Progenitor cell of endocrine pancreas (in vitro differentiated cells): ENCODE measurements at places on chromosomes 11 and 22. TPM values are rescaled to one million over a fixed set of nuclear protein-coding genes. Genes with fewer than 3 reads are reported as not detected.

- peaks cover 25% of the 10 kb centered on the region for H3K4me1 ChIP-seq
- no peaks in the 10 kb centered on the region for H3K36me3 ChIP-seq
- H3K27ac ChIP-seq, result peak overlapping the region; percentile 92
- H3K27me3 ChIP-seq, result no peaks in the 10 kb centered on the region
- peak overlapping the region; percentile 90 for H3K4me3 ChIP-seq
- no peak for DNase-seq
These were observed 237.8 kb downstream of the TTC28 start for GRCh38 chr22:28441720-28442263.

- H3K4me3 ChIP-seq, result no peak overlapping the region
- no peaks in the 10 kb centered on the region for H3K27me3 ChIP-seq
- H3K36me3 ChIP-seq, result peaks cover 10% of the 10 kb centered on the region
- H3K4me1 ChIP-seq, result peaks cover 4% of the 10 kb centered on the region
These were observed 289.8 kb downstream of the CTTN start for GRCh38 chr11:70688142-70688541.

GRCh38 chr22:27194096-27194748 lies 536.8 kb downstream of the MIAT start:
- peaks cover 55% of the 10 kb centered on the region for H3K27me3 ChIP-seq
- no peaks in the 10 kb centered on the region for H3K36me3 ChIP-seq
- H3K4me3 ChIP-seq, result no peak overlapping the region

The CCDC116 gene
- total RNA-seq, result 1.3 and 1.4 TPM in 2 replicates

- H3K27me3 ChIP-seq, result no peaks in the 10 kb centered on the region
- no peaks in the 10 kb centered on the region for H3K4me1 ChIP-seq
- no peak for DNase-seq
- no peak overlapping the region for H3K4me3 ChIP-seq
- H3K27ac ChIP-seq, result no peak overlapping the region
- H3K36me3 ChIP-seq, result no peaks in the 10 kb centered on the region
These were observed 437.0 kb downstream of the TBC1D22A start for GRCh38 chr22:47199261-47199978.

- DNase-seq, result no peak
- H3K4me1 ChIP-seq, result peaks cover 14% of the 10 kb centered on the region
- H3K27me3 ChIP-seq, result no peaks in the 10 kb centered on the region
- no peak overlapping the region for H3K27ac ChIP-seq
- H3K36me3 ChIP-seq, result no peaks in the 10 kb centered on the region
These were observed 102.3 kb upstream of the PITPNB start for GRCh38 chr22:28021116-28021997.

The HTR3A gene
- total RNA-seq, result not detected in 2 replicates

The LZTR1 gene
- 91.6 and 93.8 TPM in 2 replicates for total RNA-seq

- peaks cover 21% of the 10 kb centered on the region for H3K4me1 ChIP-seq
- peak; percentile 38 for DNase-seq
- H3K4me3 ChIP-seq, result peak within 1 kb of the TSS; percentile 71
- H3K27me3 ChIP-seq, result peaks cover 55% of the 10 kb centered on the region
- peak within 1 kb of the TSS; percentile 45 for H3K27ac ChIP-seq
These were observed at the start of gene WNT11 for GRCh38 chr11:76206327-76207081. WNT11 (minus strand) TSS chr11:76206502; CDS start chr11:76206407, 95 bp downstream.

GRCh38 chr11:10307022-10307399 lies 2.1 kb downstream of the ADM start:
- H3K27me3 ChIP-seq, result peaks cover 74% of the 10 kb centered on the region
- no peaks in the 10 kb centered on the region for H3K36me3 ChIP-seq
- peak overlapping the region; percentile 93 for H3K4me3 ChIP-seq
- DNase-seq, result no peak

The BTG4 gene
- not detected in 2 replicates for total RNA-seq

The CEND1 gene
- total RNA-seq, result not detected in 2 replicates

The CDPF1 gene
- total RNA-seq, result 10.0 and 12.0 TPM in 2 replicates

- peaks cover 4% of the 10 kb centered on the region for H3K4me1 ChIP-seq
- no peak overlapping the region for H3K27ac ChIP-seq
- H3K4me3 ChIP-seq, result no peak overlapping the region
- H3K27me3 ChIP-seq, result peaks cover 8% of the 10 kb centered on the region
These were observed 231.4 kb downstream of the BLID start for GRCh38 chr11:121884626-121885025.

DNA sequence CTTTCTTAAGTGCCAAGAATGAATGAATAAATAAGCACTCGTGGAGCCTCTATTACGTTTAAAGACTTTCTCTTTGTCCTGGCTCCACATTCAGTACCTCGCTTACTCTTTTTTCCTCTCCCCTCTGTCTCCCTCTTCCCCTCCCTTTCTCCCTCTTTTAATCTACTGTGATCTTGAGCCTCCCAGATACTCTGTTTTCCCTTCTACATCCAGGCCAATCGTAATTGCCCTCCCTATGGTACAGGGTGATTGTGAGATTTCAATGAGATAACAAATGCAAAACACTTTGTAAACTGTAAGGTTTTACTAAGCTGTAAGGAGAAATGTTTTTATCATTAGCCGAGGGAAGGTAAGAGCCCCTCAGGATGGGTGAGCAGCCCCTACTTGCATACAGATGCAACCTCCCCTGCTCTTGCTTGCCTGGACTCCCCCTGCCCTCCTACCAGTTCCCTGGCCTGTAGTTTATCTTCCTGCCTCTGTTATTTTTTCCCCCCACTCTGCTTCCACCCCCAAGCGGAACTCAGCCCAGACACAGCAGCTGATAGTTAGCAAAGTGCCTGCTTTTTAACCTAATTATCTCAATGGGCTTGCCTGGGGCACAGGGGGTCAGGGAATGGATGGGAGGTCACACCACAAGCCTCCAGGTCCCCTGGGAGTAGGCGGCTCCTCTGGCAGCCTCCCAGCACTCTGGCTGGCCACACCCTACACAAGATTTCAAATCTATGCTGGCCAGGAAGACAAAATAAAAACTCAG lies 76.9 kb upstream of the CADM1 start:
- no peak overlapping the region for H3K27ac ChIP-seq
- H3K4me1 ChIP-seq, result peaks cover 27% of the 10 kb centered on the region
- no peak for DNase-seq
- no peaks in the 10 kb centered on the region for H3K36me3 ChIP-seq

- no peak overlapping the region for H3K27ac ChIP-seq
- no peak for DNase-seq
- H3K36me3 ChIP-seq, result peaks cover 29% of the 10 kb centered on the region
- no peaks in the 10 kb centered on the region for H3K4me1 ChIP-seq
- no peak overlapping the region for H3K4me3 ChIP-seq
These were observed 13.6 kb downstream of the C2CD3 start for GRCh38 chr11:74157169-74157568.

DNA sequence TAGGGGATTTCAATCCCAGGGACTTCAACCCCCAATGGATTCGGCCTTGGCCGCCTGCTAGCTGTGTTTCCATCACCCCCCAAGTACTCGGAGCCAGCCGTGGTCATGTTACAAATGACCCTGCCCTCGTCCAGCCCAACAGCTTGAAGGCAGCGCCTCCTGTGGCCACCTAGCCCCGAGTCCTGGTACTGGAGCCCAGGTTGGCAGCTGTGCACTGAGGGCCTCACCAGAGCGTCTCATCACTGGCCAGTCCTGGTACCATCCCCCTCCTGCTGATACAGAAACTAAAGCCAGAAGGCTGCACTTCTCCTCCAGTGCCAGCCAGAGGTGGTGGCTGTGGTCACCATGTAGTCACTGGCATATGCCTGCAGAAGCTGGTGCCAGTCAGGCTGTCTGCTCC lies 44.9 kb upstream of the FADD start:
- no peaks in the 10 kb centered on the region for H3K4me1 ChIP-seq
- no peak overlapping the region for H3K27ac ChIP-seq
- H3K36me3 ChIP-seq, result no peaks in the 10 kb centered on the region

DNA sequence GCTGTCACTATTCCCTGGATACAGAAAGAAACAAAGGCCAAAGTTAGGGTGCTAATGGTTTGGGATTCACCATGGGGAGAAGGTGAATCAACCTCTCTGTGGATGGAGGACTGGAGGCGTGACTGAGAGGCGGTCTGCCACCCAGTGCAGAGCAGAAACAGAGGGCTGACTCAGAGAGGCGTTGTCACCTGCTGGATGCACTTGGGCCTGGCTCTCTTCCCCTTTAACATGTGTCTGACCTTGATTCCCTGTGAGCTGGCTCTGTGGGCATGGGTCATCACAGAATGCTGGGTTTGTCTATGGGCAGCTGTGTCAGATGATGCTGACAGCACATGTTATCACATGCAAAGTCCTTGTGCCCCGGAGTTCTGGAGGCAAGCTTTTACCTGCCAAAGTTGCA lies 75.9 kb downstream of the LDLRAD3 start:
- no peak overlapping the region for H3K4me3 ChIP-seq
- H3K4me1 ChIP-seq, result peaks cover 8% of the 10 kb centered on the region
- H3K27me3 ChIP-seq, result no peaks in the 10 kb centered on the region
- H3K27ac ChIP-seq, result no peak overlapping the region

The KLHL22 gene
- 47.3 and 51.6 TPM in 2 replicates for total RNA-seq

The OR8G5 gene
- total RNA-seq, result not detected in 2 replicates

GRCh38 chr11:108662700-108663099 lies 2.2 kb upstream of the DDX10 start:
- H3K27me3 ChIP-seq, result no peaks in the 10 kb centered on the region
- H3K4me3 ChIP-seq, result no peak overlapping the region
- DNase-seq, result no peak
- H3K4me1 ChIP-seq, result peaks cover 11% of the 10 kb centered on the region
- H3K36me3 ChIP-seq, result peaks cover 2% of the 10 kb centered on the region

- peaks cover 2% of the 10 kb centered on the region for H3K36me3 ChIP-seq
- H3K27me3 ChIP-seq, result peaks cover 23% of the 10 kb centered on the region
- H3K4me3 ChIP-seq, result peak overlapping the region; percentile 50
- H3K27ac ChIP-seq, result no peak overlapping the region
- H3K4me1 ChIP-seq, result peaks cover 6% of the 10 kb centered on the region
- no peak for DNase-seq
These were observed 4.2 kb downstream of the SIPA1 start for GRCh38 chr11:65642014-65642671.

DNA sequence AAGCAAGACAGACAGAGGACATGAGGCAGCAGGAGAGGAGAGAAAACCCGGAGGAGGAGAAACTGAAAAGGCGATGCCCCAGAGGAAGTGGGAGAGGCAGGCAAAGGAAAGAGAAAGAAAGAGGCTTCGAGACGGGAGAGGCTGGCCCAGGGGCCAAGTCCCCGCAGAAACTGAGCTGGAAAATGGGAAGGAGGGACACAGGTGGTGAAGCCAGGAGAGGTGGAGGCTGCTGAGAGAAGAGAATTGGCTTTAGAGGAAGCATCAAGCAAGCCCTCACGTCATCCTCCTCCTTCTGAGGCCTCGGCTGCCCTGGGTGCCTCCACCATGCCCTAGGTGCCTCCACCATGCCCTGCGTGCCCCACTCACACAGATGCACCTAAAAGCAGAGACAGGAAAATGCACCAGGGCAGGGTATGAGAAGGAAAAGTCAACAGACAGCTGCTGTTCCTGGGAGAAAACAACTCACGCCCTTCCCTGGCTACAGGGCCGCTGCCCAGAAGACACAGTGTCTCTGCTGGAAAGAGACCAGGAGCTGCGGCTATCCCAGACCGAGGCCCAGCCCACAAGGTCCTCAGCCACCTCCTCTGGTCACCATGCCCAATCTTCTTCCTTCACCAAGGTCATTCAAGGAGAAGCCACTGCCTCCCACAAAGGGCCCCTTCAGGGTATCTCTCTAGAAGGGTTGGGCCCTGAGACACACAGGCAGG lies 14.3 kb downstream of the FXYD6 start:
- no peak overlapping the region for H3K4me3 ChIP-seq
- H3K36me3 ChIP-seq, result peaks cover 1% of the 10 kb centered on the region
- H3K27me3 ChIP-seq, result no peaks in the 10 kb centered on the region
- DNase-seq, result no peak

DNA sequence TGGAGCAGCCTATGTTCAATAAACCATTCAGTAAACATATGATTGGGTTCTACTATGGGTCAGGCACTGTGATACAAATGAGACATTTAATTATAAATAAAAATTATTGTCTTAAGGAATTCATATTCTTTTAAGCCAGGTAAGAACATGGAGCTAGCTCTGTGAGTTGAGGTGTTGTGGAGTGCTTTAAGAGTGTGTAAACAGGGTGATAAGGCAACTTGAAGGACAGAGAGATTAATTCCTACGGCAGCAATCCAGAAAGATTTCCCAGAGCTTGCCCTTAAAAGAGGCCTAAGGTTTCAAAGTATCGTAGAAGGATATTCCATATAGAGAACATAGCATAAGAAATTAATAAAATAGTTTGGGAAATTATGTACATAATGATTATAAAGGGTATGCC lies 126.4 kb upstream of the FAT3 start:
- H3K27me3 ChIP-seq, result no peaks in the 10 kb centered on the region
- DNase-seq, result no peak
- H3K4me1 ChIP-seq, result no peaks in the 10 kb centered on the region
- no peak overlapping the region for H3K4me3 ChIP-seq

The SERHL2 gene
- total RNA-seq, result 0.69 and 1.0 TPM in 2 replicates

DNA sequence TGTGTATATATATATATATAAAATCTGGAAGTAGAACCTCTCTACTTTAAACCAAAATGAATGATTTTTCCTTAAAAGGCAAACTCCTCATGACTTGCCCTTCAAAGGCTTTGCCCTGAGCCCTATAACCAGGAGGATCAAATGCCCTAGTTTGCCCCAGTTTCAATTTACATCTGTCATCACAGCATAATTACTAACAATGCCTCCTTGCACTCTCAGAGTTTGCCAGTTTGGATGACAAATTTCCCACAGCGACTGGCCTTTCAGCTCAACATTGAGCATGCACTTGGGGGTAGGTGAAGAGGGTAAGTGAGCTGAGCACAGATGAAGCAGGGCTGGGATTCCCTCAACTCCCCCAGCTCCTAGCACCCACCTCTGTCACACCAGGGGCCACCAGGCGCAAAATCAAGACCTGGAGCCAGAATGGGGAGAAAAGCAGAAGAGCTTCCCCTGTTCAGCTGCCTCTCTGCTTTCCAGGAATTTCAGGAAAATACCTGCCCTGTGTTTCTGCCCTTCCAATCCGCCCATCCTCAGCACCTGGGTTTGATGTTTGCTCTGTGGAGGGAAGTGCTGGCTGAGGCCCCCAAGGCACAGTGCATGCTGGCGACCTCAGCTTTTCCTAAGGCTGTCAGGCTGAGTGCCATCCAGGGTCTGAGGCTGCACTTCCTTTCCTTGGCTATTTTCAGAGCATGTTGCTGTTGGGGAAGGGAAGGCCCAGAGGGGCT lies 67.5 kb downstream of the ADAMTS15 start:
- H3K27me3 ChIP-seq, result peaks cover 4% of the 10 kb centered on the region
- no peak overlapping the region for H3K4me3 ChIP-seq
- no peaks in the 10 kb centered on the region for H3K36me3 ChIP-seq

The MYO7A gene
- 5.3 and 5.7 TPM in 2 replicates for total RNA-seq

The RTN4RL2 gene
- total RNA-seq, result 1.9 and 2.1 TPM in 2 replicates

The C11orf87 gene
- 1.4 and 2.0 TPM in 2 replicates for total RNA-seq

DNA sequence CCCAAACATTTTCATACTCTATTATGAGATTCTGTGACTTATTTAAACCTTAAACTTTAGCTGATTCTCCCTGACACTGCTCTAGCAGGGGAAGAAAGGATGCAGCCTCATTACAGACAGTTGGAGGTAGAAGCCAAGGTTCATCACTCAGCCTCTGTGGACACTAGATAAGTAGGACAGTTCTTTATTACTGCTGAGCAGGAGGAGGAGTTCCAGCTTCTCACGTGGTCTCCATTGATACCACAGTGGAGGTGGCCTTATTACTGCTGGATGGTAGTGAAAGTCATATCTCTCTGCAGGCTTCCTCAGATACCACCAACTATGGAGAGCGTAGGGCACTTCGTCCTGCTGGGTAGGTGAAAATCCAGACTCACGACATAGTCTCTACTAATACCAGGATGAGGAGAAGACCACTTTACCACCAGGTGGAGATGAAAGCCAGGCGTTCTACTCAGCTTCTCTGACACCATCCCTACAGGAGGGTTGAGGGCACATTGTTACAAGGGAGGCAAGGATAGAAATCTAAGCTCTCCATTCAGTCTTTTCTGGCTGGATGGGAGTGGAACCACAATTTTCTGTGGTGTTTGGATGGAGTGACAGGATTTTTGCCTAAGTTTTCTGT lies 13.1 kb upstream of the ANGPTL5 start:
- no peaks in the 10 kb centered on the region for H3K4me1 ChIP-seq
- H3K36me3 ChIP-seq, result no peaks in the 10 kb centered on the region
- H3K4me3 ChIP-seq, result no peak overlapping the region

The CHORDC1 gene
- total RNA-seq, result 56.8 and 65.9 TPM in 2 replicates
